ENCODE measurements at places on chromosomes 6 and 20.

DNA sequence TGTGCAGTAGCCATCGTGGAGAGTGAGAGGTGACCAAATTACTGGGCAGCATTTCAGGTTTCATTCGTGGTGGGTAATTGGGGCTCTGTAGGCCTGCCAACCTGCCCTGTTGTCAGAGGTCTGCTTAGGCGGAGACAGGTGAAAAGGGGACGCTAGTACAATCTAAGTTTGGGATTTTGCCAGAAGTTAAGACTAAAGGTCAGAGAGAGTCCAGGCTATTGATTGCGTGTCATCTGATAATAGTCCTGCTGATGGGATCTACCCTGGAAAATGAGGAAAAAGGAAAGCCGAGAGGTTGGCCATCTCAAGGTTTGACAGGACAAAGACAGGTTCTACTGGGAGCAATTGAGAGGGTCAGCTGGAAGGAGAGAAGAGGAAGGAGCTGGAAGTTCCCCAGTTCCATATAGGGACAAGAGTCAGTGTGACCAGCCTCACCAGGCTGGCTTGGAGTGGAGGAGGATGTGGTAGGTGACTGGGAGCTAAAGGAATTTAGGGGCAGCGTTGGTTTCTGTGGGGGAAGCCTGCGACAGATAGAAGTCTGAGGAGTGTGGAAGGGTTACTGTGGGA lies 10.9 kb downstream of the ARFGEF2 start:
- DNase-seq: no peak

- no peak for DNase-seq
Observed at GRCh38 chr6:22036699-22037098, 260.1 kb downstream of the PRL start.

GRCh38 chr20:36018208-36018988 lies 50.0 kb downstream of the CNBD2 start:
- DNase-seq: no peak

DNA sequence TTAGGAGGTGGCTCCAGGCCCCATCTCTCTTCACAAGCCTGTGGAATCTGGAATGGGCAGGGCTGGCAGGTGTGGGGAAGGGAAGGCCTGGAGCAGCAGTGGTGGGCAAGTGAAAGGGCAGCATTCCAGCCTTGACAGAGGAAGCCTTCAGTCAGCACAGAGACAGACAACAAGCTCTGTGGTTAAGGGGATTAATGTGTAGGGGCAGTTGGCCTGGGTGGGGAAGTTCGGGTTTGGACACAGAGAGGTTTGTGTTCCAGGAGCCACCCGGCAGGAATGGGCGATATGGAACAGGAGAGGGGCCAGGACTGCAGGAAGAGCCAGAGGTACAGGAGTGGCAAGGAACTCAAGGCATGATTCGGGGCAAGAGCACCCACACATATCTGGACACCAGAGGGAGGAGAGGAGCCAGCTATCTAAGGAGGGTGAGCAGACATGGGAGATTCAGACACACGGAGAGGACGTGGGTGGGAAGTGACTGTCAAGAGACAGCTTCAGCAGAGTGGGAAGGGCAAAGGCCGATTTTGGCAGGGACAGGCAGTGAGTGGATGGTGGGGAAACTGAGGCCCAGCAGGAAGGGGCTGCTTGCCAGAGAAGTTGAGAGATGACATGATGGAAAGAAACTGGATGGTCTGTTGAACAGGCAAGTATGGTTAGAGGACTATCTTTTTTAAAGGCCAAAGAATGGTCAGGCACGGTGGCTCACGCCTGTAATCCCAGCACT lies 2.5 kb upstream of the SLC44A4 start:
- DNase-seq: no peak

GRCh38 chr6:3627501-3627900 lies 124.0 kb downstream of the PXDC1 start:
- no peak for DNase-seq

DNA sequence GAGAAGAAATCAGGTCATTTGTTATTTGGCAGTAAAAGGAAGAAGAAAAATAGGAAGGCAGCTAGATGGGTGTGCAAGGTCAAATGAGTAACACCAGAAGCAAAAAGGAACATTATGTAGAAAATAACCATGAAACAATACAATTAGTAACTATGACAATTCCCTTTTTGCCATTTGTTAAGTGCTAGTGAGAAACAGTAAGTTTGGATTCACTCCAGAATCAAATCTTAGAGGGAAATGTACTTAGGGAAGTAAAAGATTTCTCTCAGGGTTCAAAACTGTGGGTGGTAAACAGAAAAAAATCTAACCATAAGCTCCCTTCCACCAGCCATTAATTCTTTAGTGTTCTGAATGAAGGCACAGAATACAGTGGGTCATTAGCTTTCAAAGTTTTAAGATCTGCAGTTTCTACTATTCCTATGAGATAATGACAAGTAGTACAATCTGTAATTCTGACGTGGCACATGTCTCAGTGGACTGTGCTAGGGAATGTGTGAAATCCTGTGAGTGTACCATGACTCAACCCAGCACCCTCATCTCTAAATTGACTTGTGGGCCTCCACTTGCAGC lies 17.1 kb downstream of the REPS1 start:
- DNase-seq: peak; percentile 55

GRCh38 chr6:18263418-18264218 lies 712 bp downstream of the DEK start:
- DNase-seq: no peak

DNA sequence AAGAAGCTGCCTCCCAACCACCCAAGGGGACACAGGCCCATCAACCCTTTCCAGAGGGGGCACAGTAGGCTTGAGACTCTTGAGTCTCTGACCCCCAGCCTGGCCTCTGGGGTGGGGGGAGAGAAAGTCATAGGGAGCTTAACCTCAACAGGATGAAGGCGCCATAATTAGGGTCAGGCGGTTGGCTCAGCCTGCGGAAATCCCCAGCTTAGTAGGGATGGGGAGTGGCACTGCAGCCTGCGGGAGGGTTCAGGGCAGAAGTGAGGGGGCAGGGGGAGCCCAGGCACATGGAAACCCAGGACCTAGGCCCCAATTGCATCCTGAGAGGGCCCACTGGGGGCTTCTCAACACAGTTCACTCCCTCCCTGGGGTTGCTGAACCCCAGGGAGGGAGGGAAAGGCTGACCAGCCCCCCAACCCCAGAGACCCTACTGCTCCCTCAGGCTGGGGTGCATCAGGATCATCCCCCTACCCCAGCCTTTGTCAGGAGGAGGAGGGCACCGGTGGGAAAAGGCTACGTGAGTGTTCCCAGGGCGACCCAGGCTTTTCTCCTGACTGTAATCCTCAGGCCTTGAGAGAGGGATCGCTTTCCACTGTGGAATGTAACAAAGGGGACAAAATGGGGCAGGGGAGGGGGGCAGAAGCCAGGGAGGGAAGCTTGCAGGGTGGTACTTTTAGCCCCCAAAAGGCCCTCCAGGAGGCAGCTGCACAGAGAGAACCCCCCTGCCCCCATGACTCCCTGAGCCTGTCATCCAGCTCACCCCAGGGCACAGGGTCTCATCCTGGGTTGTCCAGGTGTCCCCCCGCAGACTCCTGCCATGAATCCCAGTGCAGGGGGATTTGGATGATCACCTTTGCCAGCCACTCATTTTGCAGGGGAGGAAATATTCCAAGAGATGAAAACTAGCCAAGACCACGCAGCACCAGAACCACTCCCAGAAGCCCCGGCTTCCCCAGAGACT lies 46.4 kb downstream of the MRPL14 start:
- no peak for DNase-seq
